ENCODE measurements at places on chromosomes 4 and X. TPM values are rescaled to one million over a fixed set of nuclear protein-coding genes. Genes with fewer than 3 reads are reported as not detected.

Gene TEX13C
- not detected for total RNA-seq

Gene AFP
- not detected for total RNA-seq

Gene SHROOM3
- total RNA-seq, result 0.13 TPM

Gene HMX1
- not detected for total RNA-seq

Gene TEX13B
- total RNA-seq, result not detected

Gene EDNRA
- total RNA-seq, result not detected

- peak; percentile 54 for DNase-seq
Observed at GRCh38 chr4:147060151-147060931, 114.7 kb upstream of the TTC29 start.

GRCh38 chr4:48945981-48946380, 39.4 kb upstream of the OCIAD2 start:
- DNase-seq, result no peak

DNA sequence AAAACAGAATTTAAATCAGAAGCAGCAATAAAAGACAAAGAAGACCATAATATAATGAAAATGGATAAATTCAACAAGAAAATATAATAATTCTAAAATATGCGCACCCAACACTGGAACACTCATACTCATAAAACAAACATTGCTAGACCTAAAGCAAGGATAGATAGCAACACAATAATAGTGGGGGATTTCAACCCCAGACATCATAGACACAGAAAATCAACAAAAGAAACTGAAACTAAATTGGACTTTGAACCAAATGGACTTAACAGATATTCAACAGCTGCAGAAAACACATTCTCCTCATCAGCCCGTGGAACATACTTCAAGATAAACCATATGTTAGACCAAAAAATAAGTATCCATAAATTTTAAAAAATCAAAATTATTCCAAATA, 1552.6 kb downstream of the C4orf33 start:
- DNase-seq, result no peak

DNA sequence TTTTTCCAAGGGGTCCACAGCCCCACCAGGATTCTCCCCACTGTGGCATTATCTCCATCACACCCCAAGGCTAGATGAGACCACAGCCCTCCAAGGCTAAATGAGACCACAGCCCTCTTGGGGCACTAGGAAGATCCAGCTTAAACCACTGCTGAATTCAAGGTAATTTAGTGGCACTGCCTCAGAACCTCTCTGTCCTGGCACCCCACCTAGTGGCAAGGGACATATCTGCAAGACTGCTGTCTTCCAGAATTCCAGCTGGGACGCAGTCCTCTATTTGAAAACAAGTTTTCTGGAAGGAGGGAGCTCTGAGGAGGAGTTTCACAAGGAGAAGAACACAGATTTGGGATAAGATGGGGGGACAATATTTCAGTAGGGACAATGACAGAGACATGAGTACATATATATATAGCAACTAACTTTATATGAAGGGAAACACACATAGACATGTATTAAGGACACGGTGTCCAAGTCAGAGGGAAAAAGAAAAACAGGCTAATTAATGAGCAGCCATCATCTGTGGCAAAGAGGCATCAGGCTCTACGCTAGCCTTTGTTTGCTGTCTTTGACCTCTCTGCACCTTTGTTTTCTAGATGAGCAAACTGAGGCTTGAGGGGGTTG, 9.3 kb downstream of the CETN2 start:
- peak; percentile 44 for DNase-seq

- DNase-seq, result no peak
Observed at GRCh38 chr4:167606551-167606950, 372.3 kb upstream of the SPOCK3 start.

DNA sequence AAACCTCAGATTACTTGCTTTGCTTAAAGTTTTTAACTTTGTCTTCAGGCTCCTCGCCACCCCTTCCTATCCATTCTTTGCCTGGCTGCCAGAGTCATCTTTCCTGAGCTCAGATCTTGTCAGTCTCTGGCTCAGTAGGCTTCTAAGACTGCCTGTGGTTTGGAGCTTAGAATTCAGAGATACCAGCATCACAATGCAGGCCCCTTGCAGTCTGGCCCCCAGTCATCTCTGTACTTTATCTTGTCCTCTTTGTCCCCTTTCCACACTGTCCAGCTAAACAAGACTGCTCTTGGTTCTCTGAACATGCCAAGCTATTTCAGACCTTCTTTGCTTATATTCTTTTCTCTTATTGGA, 3.0 kb downstream of the KIAA0232 start:
- no peak for DNase-seq

DNA sequence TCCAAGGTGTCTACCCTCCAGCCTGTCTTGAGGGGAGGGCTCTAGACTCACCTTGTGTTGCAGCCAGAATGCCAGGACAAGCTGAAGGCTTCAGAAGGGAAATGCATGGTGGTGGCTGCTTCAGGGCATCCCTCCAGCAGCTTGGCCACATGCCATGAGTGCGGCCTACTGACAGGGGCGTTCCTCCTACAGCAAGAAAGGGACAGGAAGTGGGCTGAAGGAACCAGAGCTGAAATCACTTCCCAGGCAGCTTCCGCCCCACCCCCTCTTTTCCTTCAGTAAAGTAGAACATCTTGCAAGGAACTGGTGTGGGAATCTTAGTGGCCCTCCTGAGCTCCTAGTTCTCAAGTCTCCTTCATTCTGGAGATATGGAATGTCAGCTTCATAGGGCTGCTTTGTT, 167.5 kb upstream of the DGKK start:
- peak; percentile 39 for DNase-seq

DNA sequence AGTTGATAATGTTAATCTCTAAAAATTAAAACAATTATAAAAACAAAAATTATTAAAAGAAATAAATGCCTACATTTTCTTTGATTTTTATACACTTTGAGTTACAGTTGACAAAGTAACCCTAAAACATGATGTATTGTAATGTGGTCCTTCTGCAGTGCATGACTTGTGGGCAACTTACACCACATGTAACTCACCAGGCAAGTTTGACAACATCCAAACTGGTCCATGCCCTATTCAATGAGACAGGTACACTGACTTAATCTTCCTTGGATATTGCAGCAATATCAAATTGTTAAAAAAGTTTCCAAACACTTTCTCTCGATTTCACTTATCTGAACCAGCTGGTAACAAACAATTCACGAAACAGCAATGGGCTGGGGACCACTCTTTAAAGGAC, 81.5 kb downstream of the FTHL17 start:
- no peak for DNase-seq
